ENCODE measurements at places on chromosomes 12 and 14.

GRCh38 chr12:103829092-103829491 is 11.9 kb downstream of the NT5DC3 start:
- DNase-seq = no peak

DNA sequence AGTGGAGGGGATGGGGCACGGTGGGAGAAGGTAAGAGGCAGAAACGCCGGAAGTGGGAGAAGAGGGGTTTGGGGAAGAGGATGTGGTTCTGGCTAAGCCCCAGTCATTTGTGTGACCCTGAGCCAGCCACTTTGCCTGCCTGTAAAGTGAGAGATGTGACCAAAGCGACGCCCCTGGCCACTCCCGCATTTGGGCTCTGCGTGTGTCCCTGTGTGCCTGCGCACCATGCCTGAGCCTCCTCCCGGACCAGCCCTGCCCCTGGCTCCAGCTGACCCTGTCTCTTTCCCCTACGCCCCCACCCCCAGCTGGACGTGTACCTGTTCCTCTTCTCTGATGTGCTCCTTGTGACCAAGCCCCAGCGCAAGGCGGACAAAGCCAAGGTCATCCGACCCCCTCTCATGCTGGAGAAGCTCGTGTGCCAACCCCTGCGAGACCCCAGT is 8.0 kb downstream of the PLEKHG6 start:
- no peak for DNase-seq

DNA sequence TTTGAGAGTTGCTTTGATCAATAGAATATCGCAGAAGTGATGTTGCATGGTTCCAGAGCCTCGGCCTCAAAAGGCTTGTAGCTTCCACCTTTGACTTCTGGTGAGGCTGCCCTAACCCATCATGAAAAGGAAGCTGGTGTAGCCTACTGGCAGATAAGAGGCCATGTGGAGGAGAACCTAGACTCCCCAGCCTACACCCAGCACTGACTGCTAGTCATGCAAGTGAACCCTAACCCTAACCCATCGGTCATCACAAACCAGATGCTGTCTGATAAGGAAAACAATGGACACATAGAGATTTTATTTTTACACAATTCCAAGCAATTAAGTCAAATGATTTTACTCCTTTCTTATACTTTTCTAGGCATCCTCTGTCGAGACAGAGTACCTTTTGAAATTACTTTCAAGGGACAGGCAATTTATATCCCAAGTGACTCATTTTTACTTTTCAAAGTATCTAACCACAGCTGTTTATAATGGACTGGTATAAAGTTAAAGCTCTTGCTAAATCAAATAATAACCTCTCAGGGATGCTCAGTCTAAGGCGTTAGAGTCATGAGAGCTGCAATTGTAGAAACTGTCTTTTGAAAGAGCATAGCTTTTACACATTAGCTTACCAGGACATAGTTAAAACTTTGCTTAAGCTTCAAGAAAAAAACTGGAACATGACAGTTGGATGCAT is 17.6 kb downstream of the PTPRB start:
- DNase-seq = no peak

- DNase-seq = peak; percentile 71
These were observed 5.3 kb downstream of the PHB2 start for GRCh38 chr12:6965026-6965661.

GRCh38 chr14:57760896-57761295 is 105.0 kb downstream of the SLC35F4 start:
- no peak for DNase-seq

DNA sequence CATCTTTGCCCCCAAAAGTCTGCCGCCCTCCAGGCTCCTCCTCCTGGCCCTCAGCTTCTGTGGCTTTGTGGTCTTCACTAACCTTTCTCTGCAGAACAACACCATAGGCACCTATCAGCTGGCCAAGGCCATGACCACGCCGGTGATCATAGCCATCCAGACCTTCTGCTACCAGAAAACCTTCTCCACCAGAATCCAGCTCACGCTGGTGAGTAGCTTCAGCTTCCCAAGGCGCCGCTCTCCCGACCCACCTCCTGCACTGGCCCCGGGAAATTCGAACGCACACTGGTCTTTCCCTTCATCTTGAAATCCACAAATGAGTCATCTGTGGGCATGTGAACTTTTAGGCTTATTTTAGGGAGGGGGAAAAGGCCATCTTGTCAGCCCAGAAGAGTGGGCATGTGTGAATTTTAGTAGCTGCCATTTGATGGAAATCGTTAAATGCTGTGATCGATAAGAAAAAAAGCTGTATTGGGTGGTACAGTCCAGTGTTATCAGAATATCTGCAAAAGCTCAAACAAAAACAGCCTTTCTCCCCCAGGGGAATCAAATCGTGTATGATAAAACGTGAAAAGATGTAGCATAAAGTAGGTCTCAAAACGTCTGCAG is 700 bp downstream of the SLC35E3 start:
- no peak for DNase-seq

DNA sequence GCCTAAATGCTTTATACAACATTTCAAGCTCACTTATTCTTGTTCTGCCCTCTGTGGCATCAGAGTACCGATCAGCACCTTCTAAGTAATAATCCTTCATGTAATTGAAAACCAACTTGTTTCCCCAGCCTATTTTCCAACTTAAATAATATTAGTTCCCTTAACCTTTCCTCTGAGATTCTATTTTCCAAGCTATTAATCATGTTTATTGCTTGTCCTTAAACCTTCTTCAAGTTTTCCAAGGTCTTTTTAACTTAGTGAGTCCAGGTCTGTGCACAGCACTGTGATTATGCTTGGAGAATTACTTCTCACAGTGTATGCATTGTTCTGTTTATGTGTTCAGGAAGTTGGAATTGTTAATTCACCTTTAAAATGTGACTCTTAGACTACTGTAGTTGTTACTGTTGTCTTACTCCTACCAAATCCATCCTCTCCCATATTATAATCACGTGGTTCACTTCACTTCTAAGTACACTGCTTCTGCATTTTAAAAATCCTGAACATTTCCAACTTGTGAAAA is 1039.3 kb upstream of the FOXG1 start:
- peak; percentile 9 for DNase-seq

DNA sequence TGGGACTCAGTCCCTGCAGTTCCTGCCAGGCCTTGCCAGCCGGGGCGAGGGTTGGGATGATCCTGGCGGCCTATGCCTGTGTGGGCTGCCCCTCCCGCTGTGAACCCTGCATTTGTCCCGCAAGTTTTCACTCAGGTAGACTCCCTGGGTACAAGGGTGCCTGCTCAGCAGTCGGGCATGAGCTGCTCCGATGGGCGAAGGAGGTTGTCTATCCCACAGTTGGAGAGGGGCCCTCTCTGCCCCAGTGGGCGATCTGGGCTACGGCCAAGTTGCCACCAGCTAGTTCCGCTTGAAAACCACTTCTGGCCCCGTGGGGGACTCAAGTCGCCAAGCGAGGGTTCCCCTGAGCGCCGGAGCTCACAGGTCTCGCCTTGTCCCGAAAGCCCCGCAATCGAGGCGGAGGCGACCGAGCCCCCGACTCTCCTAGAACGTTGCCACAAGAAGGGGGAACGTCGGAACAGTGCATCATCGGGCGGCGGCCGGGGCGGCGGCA is 365 bp upstream of the TPI1 start:
- DNase-seq = no peak

DNA sequence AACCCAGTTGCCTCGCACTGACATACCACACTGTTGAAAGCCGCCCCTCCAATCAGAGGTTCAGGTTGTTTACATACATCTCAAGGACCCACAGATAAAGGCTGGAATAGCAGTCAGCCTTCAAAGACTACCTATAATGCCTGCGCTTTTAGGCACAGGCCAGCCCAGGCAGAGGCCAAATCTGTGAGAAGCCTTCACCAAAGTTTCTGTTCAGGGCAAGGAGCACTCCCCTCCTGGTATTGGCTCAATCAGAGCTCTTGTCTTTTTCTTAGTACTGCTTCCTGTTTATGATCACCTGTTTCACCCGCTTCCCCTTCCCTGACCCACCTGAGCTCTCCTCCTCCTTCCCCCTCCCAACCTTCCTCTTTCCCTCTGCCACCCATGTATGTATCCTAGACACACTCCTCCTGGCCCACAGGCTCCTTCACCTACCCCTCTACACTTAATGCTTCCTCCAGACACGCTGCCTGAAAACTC is 34.8 kb downstream of the DUSP16 start:
- peak; percentile 18 for DNase-seq

- DNase-seq = no peak
These were observed 10.7 kb downstream of the SLC25A47 start for GRCh38 chr14:100333827-100334226.

DNA sequence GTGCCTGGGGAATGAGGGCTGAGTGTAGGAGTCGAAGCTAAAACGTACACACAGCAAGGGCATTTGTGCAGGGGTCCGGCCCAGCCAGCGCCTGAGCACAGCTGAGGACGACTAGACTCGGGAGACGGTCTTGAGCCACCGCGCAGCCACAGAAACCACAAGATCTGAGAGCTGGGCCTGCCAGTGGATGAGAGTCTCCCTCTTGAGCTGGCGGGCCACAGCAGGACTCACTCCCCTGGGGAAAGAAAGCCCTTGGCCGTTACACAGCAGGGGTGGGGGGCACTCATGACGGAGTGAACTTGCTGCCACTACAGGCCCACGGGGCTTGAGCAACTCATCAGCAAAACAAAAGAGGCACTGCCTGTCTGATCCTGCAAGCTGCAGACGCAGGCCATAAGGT is 23.0 kb downstream of the STX2 start:
- no peak for DNase-seq

- no peak for DNase-seq
These were observed 249.2 kb downstream of the AEBP2 start for GRCh38 chr12:19688532-19688931.

DNA sequence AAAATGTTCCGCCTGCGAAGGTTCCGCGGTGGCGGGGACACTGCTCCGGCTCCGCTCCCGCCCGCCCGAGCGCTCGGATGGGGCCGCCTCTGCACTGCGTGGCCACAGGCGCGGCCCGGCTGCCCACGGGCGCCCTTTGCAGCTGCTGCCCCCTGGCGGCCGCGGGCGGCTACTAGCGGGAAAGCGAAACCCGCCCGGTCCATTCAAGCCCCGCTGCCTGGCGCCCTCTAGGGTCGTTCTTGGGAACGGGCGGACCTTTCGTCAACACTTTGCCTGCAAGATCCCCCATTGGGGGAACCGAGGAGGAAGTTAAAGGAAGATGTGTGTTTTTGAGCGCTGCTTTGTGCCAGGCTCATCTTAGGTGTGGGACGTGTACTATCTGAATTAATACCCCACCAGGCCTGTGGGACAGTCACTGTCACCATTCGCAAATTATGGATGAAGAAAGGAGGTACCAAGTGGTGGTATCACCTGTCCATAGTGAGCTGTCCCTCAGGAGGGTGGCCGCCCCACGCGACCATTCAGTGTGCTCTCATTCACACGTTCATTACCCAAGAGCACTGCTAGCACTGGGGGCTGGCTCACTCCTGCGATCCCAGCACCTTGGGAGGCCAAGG is 19.4 kb downstream of the GPR132 start:
- DNase-seq = no peak

DNA sequence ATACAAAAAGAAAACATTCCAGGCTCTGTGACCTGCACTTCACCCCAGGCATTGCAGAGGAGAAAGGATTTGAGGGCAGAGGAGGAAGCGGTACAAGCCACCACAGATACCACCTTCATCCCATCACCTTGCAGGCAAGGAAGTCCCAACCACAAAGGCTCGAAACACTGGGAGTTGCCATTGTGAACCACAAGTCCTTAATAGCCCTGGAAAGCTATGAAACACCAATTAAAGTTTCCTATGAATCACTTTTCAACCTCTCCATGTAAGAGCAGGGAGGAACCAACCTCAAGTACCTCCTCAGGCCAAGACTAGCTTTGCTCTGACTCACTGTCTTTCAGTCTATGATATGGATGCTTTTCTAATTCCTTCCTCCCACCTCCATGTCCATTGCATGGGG is 27.0 kb downstream of the MAP3K9 start:
- DNase-seq = no peak

- DNase-seq = no peak
These were observed 100.6 kb downstream of the NINJ2 start for GRCh38 chr12:562634-563033.

DNA sequence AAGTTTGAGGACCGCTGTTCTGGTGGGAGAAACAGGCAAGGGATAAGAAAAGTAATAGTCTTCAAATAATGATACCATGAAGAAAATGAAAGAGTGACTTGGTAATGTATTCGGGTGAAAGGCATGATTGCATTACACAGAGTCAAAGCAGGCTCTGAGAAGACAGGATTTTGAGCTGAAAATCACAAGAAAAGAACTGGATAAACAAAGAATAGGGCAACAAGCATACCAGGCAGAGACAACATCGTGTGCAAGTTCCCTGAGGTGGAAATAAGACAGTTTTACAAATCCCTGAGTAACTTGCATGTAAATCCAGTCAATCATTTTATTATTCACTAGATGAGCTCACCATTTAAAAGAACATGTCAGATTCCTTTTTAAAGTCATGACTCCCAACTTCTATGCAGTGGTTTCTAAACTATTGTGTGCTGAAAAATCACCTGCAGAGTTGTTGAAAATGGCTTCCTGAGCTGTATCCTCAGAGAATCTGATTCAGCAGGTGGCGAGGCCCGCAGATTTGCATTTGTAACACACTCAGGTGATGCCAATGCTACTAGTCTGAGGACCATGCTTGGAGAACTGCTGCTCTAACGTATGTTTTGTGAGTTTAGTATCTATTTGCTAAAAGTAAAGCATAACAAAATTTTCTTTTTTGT is 133.0 kb upstream of the ABCD2 start:
- DNase-seq = no peak

DNA sequence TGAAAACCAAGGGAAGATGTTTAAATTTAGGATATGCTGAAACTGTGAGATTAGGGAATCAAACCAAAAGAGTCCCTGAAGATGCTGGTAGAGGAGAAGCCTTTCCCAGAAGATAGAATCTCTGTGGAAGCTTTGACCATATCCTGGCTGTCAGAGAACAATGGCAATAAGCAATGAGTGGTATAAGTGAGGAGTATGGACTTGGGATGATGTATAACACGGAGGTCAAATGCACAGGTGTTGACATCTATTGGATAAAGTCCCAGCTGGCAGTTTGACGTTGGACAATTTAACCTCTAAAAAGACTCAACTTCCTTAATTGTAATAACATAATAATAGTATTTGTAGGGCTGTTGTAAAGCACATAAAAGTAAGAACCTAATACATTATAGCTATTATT is 30.1 kb upstream of the CLEC14A start:
- no peak for DNase-seq

- no peak for DNase-seq
These were observed 14.5 kb upstream of the TESPA1 start for GRCh38 chr12:54998958-54999510.

- no peak for DNase-seq
These were observed 11.9 kb downstream of the NUP37 start for GRCh38 chr12:102107970-102108369.

Data from DMS153 (cell line).